Right ventricle myocardium superior (tissue), 1 donor: ENCODE measurements at places on chromosomes 16 and 17. TPM values are rescaled to one million over a fixed set of nuclear protein-coding genes. Genes with fewer than 3 reads are reported as not detected.

DNA sequence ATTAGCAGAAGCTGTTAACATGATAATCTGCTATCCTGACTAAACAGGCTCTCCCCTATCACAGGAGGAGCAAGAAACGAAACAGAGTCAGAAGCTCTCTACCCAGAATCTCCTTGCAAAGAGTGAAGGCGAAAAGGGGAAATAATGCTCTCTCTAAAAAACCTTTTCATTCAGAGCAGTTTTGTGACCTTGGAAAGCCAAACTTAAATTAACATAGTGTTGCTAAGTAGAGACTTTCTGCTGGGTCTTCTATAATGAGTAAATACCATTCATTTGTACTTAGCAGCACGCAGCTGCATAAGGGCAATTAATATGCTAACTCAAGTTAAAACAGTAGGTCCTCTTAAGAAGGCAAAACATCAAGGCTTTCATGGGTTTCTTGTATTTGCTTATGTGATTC lies 101.7 kb upstream of the GPR139 start:
- no peak for DNase-seq

DNA sequence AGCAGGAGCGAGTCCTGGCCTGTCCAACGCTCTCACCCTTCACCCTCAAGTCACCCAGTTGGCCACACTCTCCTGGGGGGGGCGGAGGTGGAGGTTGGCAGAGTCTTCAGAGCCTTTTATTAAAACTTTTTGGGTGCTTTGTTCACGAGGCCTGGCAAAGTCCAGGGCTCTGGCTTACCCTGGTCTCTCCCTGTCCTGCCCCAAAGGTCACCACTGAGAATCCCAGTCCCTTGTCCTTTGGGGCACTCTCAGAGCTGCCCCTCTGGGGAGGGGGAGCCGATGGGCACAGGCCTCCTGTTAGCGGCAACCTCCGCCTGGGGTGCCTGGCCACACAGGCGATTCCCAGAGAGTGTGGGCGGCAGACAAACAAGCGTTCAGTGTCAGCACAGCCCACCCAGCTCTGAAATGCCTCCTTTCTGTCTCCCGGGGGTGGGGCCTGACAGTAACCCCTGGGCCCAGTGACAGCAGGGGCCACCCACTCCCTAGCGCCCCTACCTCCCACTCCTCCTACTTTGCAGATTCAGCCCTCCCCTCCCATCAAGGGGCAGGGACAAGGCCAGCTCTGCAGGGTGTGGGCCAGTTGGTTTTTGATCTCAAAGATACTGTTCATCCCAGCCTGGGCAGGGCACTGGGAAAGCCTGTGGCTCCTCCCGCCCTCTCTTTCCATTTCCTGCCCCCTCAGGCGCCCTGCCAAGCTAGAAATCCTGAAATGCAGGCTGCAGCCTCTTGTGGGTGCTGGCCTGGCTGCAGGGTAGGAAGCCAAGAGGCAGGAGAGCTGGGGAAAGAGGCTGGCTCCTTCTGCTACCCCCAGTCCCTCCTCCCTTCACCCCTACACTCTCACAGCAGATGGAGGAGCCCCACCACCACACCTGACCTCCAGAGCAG lies 36.6 kb upstream of the EMP2 start:
- peak; percentile 79 for DNase-seq

GRCh38 chr16:51119973-51120729 lies 30.9 kb downstream of the SALL1 start:
- DNase-seq, result no peak

GRCh38 chr17:59786536-59787319 lies 79.3 kb downstream of the VMP1 start:
- DNase-seq, result no peak

- DNase-seq, result no peak
These were observed 4.3 kb downstream of the MT1H start for GRCh38 chr16:56673921-56674320.

DNA sequence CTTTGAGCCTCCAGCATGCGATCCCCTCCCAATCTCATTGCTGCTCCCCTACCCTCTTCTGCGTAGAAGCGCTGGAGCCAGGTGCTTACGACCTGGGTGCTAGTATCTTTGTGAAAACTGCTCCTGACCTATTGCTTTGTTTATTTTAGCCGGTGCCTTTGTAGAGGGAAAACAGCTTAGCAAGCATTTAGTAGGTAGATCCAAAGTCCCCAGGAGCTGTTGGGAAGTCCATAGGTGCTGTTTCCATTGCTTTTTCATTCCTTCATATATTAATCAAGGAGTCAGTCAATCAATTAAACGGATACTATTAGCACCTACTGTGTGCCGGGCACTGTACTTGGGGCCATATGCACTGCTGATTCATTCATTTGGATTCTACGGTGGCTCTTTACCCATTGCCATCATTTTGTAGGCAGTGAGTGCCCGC lies 497.6 kb downstream of the WWOX start:
- DNase-seq, result no peak

GRCh38 chr16:49816875-49817274 lies 39.0 kb downstream of the ZNF423 start:
- no peak for DNase-seq

- no peak for DNase-seq
These were observed 5.7 kb upstream of the DHX8 start for GRCh38 chr17:43477832-43478634.

SOX15 gene
- 0.91 TPM for total RNA-seq

DNA sequence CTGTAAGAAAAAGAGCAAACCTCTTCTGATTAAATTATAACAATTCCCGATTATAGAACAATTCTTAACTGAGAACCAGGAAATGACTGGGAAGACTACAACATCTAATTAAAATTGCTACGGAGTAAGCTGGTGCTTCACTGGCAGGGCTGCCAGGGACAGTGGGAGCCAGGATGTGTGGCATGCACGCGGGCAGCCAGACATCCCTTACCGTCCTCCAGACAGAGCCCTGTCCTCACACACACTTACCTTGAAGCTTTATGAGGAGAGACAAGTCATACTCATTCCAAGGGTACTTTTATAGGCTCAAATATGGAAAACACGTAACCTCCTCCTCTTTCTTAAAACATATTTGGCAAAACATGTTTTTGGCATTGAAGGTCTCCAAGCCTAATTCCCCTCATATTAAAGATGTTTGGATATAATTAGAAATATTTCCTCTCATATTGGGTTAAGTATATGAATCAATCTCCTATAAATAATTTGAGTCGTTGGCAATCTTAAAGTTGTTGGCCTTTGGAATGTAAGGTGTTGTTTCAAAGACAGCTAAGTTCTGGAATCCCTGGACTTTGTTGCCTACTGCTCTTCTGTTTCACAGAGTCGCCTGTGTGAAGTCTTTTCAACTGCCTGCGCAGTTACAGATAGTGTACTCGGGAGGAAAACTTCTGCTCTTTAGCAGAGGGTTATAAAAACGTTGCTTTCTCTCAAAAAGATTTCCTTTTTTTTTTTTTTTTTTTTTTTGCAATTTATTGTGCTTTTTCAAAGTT lies at the start of gene MYH1:
TSS of gene MYH1 (minus strand) at position 272 of the 767 bp plus-strand sequence. CDS start 1,900 bp downstream, outside the sequence.
- DNase-seq, result no peak

NGFR gene
- 8.0 TPM for total RNA-seq

- DNase-seq, result no peak
These were observed 877 bp upstream of the KREMEN2 start for GRCh38 chr16:2963074-2963722.

- DNase-seq, result no peak
These were observed 1.0 kb downstream of the HSD11B2 start for GRCh38 chr16:67431775-67432505.

- no peak for DNase-seq
These were observed 26.4 kb upstream of the CACNG1 start for GRCh38 chr17:67017910-67018309.

DNA sequence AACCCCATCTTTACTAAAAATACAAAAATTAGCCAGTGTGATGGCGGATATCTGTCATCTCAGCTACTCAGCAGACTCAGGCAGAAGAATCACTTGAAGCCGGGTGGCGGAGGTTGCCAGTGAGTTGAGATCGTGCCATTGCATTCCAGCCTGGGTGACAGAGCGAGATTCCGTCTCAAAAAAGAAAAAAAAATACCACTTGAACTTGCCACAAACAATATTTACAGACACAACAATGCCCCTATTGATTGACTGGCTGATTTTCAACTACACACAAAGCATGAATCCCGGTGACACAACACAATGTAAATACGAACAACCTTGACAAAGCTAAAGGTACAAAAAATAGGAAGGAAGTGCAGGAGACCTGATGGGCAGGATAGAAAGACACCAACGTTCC lies 49.3 kb downstream of the NXN start:
- DNase-seq, result no peak

- DNase-seq, result no peak
These were observed 24.0 kb upstream of the GRIN2A start for GRCh38 chr16:10206215-10206614.

MYO15A gene
- 0.11 TPM for total RNA-seq

- no peak for DNase-seq
These were observed 192.8 kb downstream of the SHCBP1 start for GRCh38 chr16:46428108-46429061.

DNA sequence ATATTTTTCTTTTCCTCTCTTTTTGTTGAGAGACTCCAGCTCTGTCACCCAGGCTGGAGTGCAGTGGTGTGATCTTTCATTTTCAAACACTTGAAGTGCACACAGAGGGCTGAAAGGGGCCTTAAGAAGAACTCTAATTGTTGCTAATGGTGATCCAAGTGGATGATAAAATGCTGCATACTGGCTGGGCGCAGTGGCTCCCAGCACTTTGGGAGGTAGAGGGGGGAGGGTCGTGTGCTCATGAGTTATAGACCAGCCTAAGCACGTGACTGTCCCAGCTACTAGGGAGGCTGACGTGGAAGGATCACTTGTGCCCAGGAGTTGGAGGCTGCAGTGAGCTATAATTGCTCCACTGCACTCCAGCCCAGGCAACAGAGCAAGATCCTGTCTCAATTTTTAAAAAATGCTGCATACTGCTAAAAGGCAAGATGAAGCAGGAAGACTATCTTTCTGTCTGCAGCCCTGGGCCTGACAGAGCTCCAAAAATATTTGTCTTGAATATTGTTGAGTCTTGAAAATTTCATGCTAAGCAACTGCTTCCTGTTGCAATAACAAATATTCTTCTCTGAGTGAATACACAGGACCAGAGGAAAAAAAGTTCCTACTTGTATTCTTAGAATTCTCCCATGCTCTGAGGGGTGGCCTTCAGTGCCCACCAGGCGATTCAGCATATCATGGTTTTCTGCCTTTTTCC lies 63.7 kb upstream of the AKTIP start:
- DNase-seq, result no peak

GRCh38 chr17:73924909-73925186 lies 278.6 kb upstream of the RPL38 start:
- DNase-seq, result no peak

KCNJ12 gene
- total RNA-seq, result 12.2 TPM
